Heart right ventricle (tissue), 16 donors: ENCODE measurements at places on chromosomes 11 and 22.
A peak's percentile ranks its signal among the peaks of the same experiment; 100 is the strongest.

DNA sequence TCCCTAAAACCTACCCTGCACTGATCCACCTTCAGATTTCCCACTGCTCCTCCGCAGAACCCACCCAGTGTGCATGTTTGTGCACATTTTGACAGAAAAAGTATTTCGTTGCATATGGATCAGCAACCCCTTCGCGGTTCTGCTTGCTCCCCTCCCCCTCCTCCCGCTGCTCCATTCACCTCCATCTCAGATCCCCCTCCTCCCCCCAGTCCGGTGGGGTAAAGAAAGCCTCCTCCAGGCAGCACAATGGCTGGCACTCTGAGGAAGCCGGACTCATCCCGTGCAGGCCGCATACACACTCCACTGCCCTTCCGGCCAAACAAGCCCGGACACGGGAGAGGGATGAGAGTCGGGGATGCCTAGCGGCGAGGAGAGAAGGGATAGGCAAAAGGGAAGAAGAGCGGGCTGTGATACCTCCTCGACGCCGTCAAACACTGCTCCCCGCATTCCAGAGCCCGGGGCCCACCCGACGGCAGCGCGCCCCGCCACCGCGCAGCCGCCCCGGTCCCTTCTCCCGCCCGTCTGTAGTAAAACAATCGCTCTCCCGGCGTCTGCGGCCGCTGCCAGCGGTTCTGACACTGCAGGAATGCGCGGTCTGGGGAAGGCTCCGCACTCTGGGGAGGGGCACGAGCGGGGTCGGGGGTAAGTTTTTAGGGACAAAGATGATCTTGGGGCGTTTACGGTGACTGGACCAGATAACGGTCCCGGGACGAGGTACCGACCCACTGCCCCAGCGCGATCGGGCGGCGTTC lies 915 bp downstream of the FEZ1 start:
- DNase-seq = peak; percentile 37

- DNase-seq = no peak
Observed at GRCh38 chr11:8459711-8460399, 134.2 kb downstream of the STK33 start.

GRCh38 chr22:47374901-47375575 lies 612.6 kb downstream of the TBC1D22A start:
- DNase-seq = no peak

GRCh38 chr11:94131718-94132115 lies 3.1 kb downstream of the PANX1 start:
- no peak for DNase-seq

GRCh38 chr11:34358258-34358727 lies 483 bp upstream of the ABTB2 start:
- peak; percentile 38 for DNase-seq

GRCh38 chr11:69563306-69563705 lies 77.7 kb upstream of the CCND1 start:
- no peak for DNase-seq

DNA sequence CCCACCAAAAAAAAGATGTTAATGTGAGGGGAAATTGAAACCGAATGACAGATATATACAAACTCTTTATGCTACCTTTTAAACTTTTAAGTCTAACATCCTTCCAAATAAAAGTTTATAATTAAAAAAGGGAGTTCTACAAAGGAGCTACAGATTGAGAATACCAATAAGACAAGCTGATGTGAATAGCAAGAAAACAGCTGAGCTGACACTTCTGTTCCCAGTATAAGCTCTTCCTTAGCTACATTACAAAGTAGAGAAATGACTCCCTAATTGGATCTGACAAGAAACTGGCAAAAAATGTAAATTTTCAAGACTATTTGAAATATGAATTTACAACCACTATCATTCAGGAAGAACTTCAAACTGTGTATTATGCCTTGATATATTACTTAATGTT lies 294.6 kb upstream of the SYN3 start:
- no peak for DNase-seq

DNA sequence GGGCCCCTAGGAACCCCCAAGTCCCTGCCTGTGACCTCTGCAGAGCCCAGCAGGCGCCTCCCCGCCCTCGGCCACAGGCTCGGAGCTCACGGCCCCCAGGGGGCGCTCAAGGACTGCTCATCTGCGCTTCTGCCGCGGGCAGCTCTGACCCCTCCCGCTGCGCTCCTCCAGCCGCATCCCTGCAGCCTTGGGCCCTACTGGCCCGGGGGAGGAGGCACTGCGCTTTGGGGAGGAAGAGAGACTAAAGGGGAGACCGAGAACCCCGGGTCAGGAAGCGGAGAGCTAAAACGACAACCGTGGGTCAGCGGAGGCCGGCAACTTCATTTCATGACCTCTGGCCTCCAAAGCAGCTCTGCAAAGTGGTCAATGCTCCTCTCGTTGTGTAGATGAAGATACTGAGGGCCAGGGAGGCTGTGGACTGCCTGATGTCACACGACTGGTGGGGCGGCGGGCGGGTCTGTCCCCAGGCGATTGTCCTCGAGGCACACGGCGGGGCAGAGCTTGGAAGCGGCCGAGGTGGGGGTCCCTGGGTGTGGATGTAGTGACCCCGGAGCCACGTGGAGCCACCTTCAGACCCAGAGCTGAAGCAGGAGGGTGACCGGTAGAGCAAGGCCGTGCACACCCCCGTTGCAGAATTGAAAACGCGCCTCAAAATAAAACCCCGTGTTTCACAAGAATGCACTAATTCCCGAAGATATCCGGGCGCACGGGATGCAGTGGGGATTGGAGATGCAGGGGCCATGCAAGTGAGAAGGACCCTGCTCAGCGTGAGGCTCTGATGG lies 2.7 kb upstream of the KRTAP5-6 start:
- DNase-seq = peak; percentile 94
